DMS79 (cell line): ENCODE measurements at places on chromosomes 1 and 21.

DNA sequence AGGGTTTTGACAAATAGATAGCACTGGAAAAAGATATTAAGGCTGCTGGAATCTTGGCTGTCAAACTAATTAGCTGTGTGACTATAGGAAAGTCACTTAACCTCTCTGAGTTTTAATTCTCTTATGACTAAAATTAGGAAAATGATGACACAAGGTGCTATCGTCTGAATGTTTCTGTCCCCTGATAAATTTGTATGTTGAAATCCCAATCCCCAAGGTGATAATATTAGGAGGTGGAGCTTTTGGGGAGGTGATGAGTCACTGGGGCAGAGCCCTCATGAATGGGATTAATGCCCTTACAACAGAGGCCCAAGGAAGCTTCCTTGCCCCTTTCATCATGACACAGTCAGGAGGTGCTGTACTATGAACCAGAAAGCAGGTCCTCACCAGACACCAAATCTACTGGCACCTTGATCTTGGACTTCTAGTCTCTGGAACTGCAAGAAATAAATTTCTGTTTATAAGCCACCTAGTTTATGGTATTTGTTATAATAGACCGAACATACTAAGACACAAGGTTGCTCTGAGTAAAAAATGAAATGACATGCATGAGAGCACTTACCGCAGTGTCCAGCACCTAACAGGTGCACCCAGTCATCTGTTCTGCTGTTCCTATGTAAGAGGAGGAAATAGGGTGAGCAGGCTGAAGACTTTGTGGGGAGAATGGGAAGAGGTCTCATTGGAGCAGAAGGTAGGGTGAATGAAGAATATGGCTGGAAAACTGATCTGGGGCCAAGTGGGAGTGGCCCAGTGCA lies 26.3 kb upstream of the DISP1 start:
- no peak for DNase-seq

DNA sequence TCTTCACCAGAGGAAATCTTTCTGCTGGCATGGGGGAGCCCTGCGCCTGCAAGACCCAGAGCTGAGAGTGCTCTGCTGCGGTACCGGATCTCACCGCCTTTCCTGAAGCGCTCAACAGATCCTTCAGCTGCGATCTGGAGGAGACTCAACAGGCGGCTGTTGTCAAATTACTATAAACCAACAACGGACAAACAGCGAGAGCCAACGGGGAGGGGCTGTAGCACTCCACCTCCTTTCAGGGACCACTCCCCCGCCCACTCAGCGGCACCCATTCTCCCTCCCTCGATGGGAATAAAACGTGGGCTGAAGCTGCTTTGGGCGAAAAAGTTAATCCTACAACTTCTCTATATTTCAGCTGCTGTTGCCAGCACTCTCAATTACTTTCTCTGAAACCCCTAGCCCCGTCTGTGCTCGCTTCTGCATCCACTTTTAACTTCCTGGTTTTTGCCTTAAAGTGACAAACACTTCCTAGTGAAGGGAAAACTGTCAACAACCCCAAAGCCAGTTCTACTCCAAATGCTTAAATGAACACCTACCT lies at the start of gene FMO5:
Gene FMO5 (minus strand): TSS at position 147 of the 538 bp plus-strand sequence. CDS start 310 bp downstream, outside the sequence.
- peak; percentile 50 for DNase-seq

DNA sequence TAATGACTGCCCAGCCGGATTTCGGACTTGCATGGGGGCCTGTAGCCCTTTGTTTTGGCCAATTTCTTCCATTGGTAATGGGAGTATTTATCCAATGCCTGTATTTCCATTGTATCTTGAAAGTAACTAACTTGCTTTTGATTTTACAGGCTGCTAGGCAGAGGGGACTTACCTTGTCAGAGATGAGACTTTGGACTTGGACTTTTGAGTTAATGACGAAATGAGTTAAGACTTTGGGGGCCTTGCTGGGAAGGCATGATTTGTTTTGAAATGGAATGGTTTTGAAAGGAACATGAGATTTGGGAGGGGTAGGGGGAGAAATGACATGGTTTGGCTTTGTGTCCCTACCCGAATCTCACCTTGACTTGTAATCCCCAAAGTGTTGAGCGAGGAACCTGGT lies 9.6 kb downstream of the UBE2G2 start:
- no peak for DNase-seq

DNA sequence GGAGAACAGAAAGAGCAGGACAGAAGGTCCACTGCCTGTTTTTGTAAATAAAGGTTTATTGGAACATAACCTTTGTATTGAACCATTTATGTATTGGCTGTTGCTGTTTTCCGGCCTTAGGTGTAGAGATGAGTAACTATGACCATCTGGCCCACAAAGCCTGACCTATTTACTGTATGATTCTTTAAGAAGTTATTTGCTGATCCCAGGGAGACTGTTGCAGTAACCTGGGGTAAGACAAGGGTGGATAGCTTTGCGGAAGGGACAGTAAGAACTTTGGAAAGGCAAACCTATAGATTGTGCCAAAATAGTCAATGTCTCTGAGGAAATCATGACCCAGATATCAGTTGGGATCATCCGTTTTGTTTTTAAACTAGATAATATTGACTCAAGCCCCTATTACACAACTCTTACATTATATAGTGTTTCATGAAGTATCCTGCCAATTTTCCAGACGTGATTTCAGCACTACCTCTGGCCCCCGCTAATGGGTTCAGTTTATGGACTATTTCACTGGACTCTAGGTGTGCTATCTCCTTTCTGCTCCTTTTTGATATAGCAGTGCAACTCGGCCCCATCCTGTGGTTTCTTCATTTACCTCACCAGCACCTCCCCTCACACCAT lies 20.8 kb upstream of the TLCD4 start:
- no peak for DNase-seq

DNA sequence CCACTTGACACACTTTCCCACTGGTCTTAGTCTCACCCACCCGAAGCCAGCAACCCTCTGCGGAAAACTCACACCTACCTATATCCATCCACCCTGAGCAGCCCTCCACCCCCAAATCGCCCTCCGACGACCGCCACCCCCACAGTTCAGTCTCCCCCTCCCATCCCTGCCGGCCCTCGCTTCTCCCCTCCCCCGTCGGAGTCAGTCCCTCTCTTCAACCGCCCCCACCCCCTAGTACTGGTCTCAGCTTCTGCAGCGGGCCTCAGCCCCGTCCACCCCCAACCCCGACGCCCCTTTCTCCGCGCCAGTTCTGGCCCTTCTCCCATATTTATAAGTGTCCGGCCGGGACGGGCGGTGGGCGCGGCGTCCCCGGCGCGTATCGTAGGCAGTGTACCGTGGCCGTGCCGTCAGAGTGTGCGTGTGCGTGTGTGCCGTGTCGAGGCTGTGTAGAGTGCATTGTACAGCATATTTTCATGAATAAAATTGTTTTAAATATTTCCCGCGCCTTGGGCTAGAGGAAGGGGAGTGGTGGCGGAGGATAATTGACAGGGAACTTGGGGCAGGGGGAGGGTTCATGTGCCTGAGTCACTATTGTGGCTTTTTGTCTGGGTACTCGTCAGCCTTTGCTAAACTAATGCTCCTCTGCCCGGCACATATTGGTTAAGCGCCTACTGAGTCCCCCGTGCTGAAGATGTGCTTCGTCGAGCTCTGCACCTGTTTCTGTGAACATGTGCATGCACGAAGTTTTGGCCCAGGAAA lies 22.0 kb downstream of the FOXO6 start:
- DNase-seq = no peak

GRCh38 chr21:39961251-39961650 lies 94.0 kb downstream of the PCP4 start:
- DNase-seq = no peak
